CD4-positive, alpha-beta T cell (primary cell): ENCODE measurements at places on chromosomes 4 and X.

DNA sequence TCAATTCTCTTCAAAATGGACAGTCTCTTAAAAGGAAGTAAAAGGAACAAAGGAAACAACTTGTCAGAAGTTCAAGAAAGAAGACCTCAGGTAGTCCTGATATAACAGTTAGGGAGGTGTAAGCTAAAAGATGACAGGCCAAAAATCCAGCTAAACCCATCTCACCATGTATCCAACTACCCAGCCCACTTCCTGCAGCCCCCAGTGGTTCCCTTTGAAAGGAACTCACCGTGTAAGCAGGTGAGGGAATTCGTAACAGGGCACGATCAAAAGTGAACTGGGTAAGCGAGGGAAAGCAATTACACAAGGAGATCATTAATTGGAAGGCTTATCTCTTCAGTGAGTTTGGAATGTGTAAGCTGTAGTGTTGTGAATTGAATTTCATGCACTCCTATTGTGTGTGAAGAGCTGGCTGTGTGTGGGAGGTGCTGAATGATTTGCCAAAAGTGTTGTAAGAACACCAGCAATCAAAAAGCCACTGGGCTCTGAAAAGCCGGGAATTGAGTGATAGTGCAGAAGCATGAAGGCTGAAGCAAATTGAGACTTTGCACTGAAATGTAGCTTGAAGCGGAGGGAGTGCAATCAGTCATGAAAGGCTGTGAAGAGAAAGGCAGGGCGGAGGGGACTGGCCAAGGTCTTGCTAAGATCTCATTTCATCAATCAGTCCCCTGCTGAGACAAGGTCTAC is 914.2 kb upstream of the LCORL start:
- no peaks in the 10 kb centered on the region for H3K27me3 ChIP-seq
- H3K36me3 ChIP-seq = no peaks in the 10 kb centered on the region
- no peak for DNase-seq
- no peak overlapping the region for H3K4me3 ChIP-seq

GRCh38 chr4:71004281-71004851 is 10.9 kb downstream of the DCK start:
- H3K4me1 ChIP-seq = peaks cover 33% of the 10 kb centered on the region
- H3K27me3 ChIP-seq = no peaks in the 10 kb centered on the region
- H3K27ac ChIP-seq = peak overlapping the region; percentile 55

GRCh38 chr4:1092026-1092982 is 21.1 kb downstream of the RNF212 start:
- H3K4me3 ChIP-seq = no peak overlapping the region
- H3K27ac ChIP-seq = no peak overlapping the region
- no peak for DNase-seq
- H3K4me1 ChIP-seq = no peaks in the 10 kb centered on the region
- no peaks in the 10 kb centered on the region for H3K27me3 ChIP-seq

- no peak overlapping the region for H3K27ac ChIP-seq
- no peaks in the 10 kb centered on the region for H3K36me3 ChIP-seq
- no peaks in the 10 kb centered on the region for H3K27me3 ChIP-seq
- DNase-seq = no peak
- no peak overlapping the region for H3K4me3 ChIP-seq
Observed at GRCh38 chrX:69556060-69557011, 52.2 kb downstream of the NALF2 start.

DNA sequence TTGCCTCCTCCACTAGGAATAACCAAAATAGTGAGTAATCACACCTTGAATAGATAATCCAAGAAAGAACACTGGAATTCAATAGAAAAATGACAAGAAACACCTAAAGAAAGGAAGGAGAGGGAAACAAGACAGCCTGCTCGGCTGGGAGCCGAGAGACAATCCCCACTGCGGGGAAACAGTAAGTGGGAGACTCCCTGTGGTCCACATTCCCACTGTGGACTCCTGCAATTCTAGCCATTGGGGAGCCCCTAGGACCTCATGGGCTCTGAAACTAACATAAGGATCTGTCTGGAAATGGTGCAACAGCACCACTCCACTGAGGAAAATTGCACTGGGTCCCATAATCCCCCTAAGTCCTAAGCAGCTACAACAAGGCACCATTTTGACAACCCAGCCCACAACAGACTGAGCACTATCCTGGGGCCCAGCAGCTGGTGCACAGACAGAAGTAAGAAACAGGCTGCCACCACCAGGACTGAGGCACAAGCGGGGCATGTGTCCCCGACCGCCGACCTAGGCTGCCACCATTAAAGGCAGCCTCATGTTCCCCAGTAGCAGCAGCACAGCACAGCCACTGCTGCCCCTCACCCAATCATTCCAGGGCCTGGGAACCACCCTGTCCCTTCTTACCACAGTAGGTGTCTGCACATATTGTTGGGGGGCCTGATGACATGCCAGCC is 14.2 kb downstream of the LRBA start:
- peaks cover 18% of the 10 kb centered on the region for H3K4me1 ChIP-seq
- no peak for DNase-seq
- no peak overlapping the region for H3K27ac ChIP-seq
- H3K36me3 ChIP-seq = peaks cover 2% of the 10 kb centered on the region

DNA sequence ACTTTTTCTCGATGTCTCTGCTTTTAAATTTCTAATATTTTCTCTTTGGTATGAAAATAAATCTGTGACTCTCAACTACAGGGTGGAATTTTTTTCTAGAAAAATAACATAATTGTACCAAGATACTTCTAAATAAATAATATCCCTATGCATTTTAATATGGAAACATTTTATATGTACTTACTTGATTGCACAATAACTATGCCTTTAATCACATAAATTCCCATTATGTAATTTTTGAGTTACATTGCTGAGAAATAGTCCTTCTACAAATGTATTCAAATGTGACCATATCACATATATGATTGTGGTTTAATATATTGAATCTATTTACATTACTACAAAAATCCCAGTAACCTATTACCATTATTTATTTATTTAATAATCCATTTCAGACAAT is 1543.3 kb upstream of the PABPC4L start:
- no peak overlapping the region for H3K4me3 ChIP-seq
- no peaks in the 10 kb centered on the region for H3K4me1 ChIP-seq
- DNase-seq = no peak
- H3K27me3 ChIP-seq = no peaks in the 10 kb centered on the region
- H3K36me3 ChIP-seq = no peaks in the 10 kb centered on the region

DNA sequence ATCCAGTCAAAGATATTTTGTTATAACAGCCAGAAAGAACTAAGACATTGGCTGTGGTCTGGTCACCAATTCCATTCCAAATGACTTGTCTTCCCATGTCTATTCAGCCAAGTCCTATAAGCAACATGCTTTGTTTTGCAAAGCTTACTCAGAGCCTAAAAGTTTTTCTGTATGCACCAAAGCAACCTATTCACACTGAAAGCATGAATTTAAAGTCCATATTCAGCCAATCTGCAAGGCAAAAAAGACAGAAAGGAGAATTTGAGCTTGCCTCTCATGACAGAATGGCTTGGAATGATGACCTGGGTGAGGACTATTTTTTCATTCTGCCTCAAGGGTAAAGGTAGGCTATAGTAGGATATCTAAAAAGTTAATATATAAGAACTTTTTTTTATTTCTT is 323.2 kb upstream of the NOCT start:
- H3K27ac ChIP-seq = no peak overlapping the region
- no peaks in the 10 kb centered on the region for H3K4me1 ChIP-seq
- no peaks in the 10 kb centered on the region for H3K27me3 ChIP-seq
- H3K36me3 ChIP-seq = no peaks in the 10 kb centered on the region
- no peak for DNase-seq
- H3K4me3 ChIP-seq = no peak overlapping the region

GRCh38 chr4:42048394-42048793 is 58.1 kb downstream of the SLC30A9 start:
- H3K36me3 ChIP-seq = peaks cover 25% of the 10 kb centered on the region
- H3K27me3 ChIP-seq = no peaks in the 10 kb centered on the region
- H3K4me3 ChIP-seq = no peak overlapping the region
- H3K27ac ChIP-seq = no peak overlapping the region

DNA sequence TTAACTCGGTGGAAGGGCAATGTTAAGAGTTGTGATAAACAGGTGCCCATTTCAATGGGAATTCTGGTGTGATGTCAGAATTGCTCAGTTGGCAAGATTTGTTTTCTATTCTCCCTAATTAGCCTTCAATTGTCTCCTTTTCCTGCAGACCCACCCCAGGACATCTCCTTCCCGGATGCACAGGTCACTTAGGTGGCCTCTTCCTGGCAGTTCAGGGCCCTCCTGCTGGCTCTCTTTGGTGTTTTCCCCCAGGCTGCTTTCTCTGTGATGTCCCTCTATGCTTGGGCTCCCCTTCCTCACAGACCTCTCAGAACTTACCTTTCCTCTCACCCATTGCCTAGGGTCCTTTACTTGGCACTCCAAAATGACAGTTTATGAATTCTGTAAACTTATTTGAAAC is 126.3 kb downstream of the GPAT3 start:
- no peak overlapping the region for H3K4me3 ChIP-seq
- H3K4me1 ChIP-seq = no peaks in the 10 kb centered on the region
- DNase-seq = no peak
- H3K27ac ChIP-seq = no peak overlapping the region
